ENCODE measurements at places on chromosomes 6 and 20.

DNA sequence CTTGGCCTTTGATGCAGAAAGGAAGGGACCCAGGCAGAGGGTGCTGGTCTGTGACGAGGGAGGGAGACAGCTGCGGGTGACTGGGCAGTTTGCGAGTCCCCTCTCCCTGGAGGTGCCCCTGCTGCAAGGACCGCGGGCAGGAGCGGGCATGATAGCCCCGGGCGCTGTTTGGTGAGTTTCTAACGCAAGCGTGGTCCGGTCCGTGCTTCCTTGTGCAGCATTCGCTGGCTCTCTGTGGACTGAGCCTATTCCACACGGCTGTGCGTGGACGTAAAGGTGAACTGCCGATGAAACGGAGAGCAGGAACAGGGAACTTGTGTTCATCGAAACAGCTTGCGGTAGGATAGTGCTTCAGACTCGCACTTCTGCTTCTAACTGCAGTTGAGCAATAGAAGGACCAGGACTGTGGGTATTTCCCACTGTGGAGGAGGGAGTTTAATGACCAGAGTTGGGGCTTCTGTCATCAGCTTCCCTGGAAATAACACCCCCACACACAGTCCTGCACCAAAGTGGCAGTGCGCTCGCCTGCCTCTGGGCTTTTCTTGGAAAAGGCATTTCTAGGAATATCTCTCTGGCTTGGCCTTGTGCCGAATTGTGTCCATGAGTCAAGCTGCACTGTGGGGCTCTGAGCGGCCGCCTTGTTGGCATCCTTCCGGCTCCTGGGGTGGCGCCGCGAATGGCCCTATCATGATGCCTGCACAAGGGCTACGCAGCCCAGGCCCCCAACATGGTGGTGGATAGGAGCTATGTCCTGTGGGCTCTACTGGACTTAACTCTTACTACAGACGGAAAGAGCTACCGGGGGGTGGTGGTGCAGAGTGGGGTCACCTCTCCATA, 48.9 kb downstream of the DUSP22 start:
- no peak for DNase-seq

GRCh38 chr20:23114018-23114417, 27.9 kb upstream of the CD93 start:
- DNase-seq: no peak

- no peak for DNase-seq
Observed at GRCh38 chr6:147933224-147933623, 409.4 kb upstream of the SASH1 start.

- no peak for DNase-seq
Observed at GRCh38 chr20:61597996-61598395, 345.9 kb downstream of the CDH4 start.

DNA sequence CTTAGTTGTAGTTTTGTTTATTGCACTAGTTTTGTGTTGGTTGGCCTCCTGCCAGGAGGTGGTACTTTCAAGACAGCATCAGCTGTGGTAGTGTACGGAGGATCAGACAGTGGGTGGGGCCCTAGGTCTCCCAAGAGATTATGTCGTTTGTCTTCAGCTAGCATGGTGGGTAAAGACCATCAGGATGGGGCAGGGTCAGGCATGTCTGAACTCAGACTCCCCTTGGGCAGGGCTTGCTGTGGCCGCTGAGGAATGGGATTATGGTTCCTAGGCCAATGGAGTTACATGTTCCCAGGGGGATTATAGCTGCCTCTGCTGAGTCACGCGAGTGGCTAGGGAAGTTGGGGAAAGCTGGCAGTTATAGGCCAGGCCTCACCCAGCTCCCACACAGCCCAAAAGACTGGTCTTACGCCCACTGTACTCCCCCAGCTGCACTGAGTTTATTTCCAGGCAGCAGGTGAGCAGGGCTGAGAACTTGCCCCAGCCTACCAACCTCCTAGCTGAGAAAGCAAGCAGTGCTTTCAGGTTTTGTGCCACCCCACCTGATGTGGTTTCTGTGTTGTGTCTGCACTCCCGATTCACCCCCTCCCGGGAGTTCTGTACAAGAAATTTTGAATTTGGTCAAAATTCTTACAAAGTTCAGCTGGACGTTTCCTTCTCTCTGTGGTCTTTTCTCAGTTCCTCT, 24.7 kb downstream of the ZSCAN31 start:
- DNase-seq: peak; percentile 65

GRCh38 chr6:119728935-119729334, 379.4 kb upstream of the MAN1A1 start:
- DNase-seq: no peak

- no peak for DNase-seq
Observed at GRCh38 chr6:78523622-78524021, 343.7 kb upstream of the IRAK1BP1 start.

GRCh38 chr6:108438918-108439317, 121.8 kb upstream of the FOXO3 start:
- no peak for DNase-seq

DNA sequence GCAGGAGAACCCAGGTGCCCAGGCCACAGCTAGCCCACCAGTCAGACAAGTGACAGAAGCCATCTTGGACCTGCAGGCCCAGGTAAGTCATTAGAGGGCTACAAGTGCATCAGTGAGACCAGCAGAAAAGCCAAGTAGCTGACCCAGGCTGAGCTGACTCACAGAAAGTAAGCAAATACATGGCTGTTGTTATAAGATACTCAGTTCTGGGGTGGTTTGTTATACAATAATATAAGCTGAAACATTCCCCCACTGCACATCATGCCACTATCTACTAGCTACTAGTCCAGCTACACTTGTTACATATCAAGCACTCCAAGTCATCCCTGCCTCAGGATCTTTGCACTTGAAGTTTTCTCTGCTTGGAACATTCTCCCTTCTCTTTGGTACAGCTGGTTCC, 10.0 kb downstream of the DYNLT2 start:
- no peak for DNase-seq

DNA sequence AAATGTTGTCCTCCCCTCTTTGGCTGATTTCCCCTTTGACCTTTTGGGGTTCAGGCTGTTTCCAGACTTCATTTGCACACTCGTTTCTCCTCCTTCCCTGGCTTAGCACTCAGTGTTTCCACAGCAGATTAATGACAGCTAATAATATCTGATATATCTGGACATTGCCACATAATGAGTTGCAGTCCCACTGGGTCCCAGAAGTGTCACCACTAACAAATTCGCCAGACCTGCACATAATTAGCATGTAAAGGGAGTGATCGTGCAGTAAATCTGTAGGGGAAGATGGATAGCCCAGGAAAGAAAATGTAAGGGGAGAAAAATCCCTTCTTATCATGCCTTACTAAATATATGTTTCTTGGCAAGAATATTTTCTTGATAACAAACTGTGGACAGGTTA, 922.1 kb downstream of the TFAP2A start:
- DNase-seq: no peak

DNA sequence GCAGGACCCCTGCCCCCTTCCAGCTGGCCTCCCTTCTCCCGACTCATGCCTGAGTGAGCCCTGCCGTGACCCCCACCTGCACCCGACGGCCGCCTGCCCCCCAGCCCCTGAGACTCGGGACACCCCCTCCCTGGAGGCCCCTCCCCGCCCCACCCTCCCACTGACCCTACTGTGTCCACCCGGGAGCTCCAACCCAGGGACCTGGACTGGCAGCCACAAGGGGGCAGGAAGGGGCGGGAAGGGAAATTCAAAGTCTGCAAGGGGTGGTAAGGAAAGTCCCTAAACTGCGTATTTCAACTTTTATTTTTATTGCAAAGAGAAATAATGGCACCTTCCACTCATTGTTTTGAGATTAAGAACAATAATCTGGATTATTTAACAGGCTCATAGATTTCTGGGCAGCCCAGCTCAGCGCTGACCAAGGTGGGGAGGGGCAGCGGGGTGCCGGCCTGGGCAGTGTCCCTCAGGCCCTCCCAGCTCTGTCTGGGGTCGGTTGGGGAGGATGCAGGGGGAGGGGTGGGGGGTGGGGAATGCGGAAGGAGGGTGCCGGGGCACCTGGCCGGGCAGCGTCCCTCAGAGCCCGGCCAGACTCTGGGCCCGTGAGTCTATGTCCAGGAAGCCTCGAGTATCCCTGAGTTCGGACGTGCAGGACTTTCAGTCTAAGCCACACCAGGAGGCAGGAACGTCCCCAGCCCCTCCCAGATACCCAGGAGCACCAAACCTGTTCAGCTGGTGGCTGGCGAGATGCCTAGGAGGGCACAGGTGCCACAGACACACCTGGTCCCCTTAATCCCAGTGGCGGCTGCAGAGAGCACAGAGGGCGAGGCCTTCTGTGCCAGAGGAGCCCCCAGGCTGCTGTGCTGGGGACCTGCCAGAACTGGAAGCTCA, 1.3 kb upstream of the PTK6 start:
- DNase-seq: no peak

DNA sequence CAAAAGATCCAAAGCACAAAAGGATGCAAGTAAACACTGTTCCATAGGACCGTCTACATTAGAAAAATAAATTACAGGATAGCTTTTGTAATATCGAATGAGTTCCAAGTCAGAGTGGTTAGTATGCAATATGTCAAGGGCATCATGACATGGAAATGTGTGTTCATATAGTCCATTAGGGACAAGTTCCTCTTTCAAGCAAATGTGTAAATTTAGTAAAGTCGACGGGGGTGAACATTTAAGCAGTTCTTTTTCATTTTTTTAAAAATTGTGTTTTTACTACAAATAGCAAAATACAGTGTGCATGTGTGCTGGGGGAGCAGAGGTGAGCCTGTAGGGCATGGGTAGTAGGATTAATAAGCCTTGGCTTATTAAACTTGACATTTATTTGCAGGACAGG, 359.0 kb downstream of the ESR1 start:
- DNase-seq: no peak

DNA sequence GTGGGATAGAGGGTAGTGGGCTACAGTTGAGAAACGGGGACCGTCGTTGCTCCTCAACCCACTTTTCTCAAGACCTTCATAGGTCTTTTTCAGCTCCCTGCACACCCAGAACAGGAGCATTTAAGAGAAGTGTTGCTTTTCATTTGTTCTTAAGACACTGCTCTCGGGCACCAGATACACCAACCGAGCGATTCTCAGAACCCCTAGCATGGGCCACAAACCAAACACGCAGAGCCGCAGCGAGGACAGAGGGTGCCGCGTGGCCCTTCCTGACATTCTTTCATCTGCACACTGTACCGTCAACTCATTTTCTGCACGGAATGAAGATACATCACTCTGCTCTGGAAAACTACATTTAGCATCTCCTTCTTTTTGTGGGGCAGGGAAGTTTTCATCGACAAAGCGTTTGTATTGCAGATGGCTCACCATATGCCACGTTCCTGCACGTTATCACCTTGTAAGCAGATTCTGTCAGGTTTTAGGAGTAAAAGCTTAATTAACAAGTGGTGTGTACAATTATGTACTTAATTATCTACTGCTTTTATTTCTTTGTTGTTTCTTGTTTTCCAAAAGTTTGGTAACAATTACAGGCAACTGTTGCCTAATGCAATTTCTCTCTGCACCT, 70.4 kb upstream of the MLN start:
- DNase-seq: no peak

GRCh38 chr6:127812985-127813698, 87.7 kb downstream of the THEMIS start:
- DNase-seq: no peak

GRCh38 chr20:34710568-34710839, 6.4 kb downstream of the TP53INP2 start:
- DNase-seq: no peak

DNA sequence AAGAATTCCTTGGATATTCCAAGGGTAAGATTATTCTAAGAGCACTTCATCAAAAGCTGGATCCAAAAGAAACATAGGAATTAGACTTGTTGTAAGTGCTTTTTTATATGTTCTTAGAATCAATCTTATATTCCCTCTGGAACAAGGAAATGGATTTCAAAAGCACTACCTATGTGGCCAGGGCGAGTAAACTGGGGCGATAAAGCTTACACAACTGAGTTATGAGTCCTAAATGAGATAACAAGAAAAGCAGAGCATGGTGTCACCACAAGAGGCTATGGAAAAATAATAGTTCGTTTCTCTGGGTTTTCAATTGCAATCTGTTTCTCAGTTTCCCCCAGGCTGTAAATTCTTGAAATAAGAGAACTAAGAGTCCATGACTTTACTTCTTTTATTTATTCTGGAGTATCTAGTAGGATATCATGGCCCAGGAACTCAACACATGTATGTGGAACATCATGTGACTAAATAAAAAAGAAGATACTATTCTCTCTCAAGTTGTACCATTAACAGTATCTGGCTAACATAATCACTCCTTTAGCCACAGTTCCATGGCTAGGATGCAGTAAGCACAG, 51.5 kb downstream of the NUDT3 start:
- no peak for DNase-seq

DNA sequence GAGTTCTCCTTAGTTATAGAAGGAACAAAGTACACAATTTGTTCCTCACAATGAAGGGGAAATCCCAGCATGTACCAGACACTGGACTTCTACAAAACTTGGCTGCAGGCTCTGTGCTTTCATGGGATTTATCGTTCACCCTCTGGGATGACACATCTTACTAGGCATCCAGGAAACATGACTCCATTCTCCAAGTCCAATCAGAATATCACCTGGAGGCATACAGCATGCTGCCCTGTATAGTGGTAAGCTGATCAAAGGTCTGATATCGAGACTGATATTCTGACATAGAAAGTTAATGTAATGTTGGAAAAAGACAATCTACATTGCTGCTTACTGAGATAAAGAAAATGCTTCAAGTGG, 6.7 kb downstream of the RWDD2A start:
- no peak for DNase-seq

DNA sequence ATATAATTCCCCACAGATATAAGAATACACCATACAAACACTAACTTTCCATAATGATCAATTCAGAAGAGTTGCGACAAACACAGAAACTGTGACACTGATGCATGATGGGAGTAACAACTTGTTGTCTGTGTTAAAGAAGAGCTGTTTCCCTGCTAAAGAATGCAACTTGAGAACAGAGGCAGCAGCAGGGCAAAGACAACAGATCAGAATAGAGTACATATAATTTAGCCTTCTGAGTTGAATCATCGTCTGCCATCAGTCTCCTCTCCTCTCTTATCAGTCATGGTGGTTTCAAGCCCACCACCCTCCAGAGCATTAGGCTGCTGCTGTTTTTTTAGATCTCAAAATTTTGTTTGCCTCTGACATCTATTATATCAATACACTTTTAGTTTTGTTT, 280.4 kb downstream of the UBE3D start:
- no peak for DNase-seq

- DNase-seq: no peak
Observed at GRCh38 chr6:46927066-46927465, 5.3 kb upstream of the ADGRF5 start.

GRCh38 chr6:170101281-170102035, 189.4 kb downstream of the DLL1 start:
- no peak for DNase-seq

DNA sequence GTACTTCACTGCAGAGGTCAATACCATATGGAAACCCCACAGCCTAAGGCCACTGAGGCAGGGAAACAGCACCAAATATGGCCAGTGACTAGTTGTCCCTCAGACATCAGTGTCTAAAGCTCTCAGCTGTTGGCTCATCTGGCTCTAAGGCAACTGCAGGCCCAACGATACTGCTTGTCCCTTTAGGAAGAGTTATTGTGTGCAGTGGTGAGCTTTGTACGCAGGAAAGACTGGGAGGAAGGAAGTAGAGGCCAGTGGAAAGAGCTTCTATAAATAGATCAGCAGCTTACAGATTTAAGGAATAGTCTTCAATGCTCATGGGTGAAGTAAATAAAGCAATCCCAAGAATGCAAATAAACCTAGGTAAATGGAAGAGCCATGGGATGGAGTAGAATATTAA, 29.3 kb downstream of the DNAAF9 start:
- no peak for DNase-seq

All from SJCRH30 (cell line).